ENCODE measurements at places on chromosomes 11 and 22.

DNA sequence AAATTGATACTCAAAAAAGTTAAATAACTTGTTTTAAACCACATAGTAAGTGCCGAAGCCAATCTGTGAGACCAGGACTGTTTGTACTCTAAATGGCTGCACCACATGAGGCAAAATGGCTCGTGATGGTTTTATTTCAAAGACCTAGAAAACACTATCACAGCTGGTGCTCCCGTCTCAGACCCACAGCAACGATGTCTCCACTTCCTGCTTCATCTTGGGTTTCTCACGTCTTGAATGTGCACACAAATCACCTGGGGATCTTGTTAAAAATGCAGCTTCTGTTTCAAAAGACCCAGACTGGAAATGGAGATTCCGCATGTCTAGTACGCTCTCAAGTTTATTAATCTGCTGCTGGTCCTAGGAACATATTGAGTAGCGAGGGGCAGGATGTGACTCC is 1.2 kb downstream of the CD3E start:
- DNase-seq, result no peak

DNA sequence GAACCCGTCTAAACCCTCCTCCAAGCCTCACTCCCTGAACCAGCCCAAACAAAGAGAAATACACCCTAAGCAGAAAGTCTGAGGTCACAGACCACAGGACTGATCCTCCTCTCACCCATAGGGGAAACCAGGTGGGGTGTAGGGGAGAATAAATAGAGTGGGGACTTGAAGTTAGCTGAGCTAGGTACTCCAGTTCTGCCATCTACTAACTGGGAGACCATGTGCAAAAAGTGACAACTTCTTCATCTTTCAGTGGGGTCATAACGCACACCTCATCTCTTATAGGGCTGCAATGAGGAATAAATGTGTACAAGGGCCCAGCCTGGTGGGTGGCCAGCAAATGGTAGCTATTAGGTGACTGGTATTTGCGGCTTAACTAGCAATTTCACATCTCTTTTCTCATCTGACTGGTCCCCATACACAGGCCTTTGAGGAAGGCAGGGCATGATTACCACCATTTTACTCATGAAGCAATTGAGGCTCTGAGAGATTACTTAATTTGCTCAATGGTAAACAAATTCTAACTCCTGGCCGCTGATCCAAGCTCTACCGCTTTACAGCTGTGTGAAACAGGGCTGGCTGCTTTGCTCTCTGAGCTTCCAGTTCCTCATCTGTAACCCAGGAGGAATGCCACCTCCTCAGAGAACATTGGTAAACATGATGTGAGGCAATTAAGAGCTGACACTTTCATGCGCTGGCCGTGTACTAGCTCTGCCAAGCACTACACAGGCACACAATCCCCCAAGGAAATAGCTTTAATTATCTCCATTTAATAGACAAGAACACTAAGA is 16.6 kb downstream of the TBC1D10A start:
- DNase-seq, result peak; percentile 67

DNA sequence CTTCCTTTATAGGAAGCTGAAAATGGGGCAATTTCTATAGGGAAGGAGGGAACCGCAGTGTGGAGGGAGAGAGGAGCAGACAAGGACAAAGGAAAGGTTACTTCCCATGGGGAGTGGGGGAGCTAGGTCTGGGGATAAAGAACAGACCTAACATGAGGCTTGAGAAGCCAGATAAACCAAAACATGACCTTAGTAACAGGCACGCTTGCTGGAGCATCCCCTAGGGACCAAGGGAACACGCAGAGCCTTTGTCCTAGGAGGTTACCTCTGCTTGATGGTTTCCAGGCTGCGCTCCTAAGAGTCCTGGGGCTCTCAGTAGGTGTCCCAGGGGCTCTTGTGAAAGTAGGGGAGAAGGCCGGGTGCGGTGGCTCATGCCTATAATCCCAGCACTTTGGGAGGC is 271.4 kb upstream of the NCAM1 start:
- no peak for DNase-seq

GRCh38 chr11:79321263-79321662 is 119.6 kb downstream of the TENM4 start:
- peak; percentile 5 for DNase-seq

- no peak for DNase-seq
Observed at GRCh38 chr22:47450876-47451475, 688.5 kb downstream of the TBC1D22A start.

GRCh38 chr11:96207459-96208449 is 135.2 kb downstream of the MAML2 start:
- no peak for DNase-seq

DNA sequence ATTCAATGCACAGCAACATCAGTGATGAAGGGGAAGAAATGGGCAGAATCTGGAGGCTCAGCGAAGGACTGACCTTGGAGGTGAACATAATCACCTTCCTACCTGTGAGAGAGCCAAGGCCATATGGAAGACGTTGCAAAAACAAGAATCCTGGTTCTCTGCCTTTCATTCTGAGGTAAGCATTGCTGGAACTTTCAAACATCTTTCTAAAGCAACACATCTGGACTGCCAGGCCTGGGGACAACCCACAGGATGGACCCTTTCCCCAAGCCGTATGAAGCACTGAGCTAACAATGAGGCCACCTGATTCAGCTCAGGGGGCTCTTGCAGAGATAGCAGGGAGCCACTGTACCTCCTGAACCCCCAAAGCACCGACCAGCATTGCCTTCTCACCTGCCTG is 70.5 kb downstream of the ETS1 start:
- no peak for DNase-seq

- peak; percentile 57 for DNase-seq
Observed at GRCh38 chr11:77602381-77603088, 12.8 kb downstream of the AQP11 start.

GRCh38 chr22:42528591-42529307 is 9.2 kb upstream of the RRP7A start:
- no peak for DNase-seq

GRCh38 chr22:19916941-19917340 is 24.6 kb upstream of the COMT start:
- DNase-seq, result no peak

GRCh38 chr11:86302092-86302793 is at the start of gene HIKESHI:
Gene HIKESHI (plus strand): TSS chr11:86302240. CDS start chr11:86302449, 209 bp downstream.
- DNase-seq, result peak; percentile 96

GRCh38 chr11:32432565-32432964 is 2.8 kb downstream of the WT1 start:
- DNase-seq, result no peak

DNA sequence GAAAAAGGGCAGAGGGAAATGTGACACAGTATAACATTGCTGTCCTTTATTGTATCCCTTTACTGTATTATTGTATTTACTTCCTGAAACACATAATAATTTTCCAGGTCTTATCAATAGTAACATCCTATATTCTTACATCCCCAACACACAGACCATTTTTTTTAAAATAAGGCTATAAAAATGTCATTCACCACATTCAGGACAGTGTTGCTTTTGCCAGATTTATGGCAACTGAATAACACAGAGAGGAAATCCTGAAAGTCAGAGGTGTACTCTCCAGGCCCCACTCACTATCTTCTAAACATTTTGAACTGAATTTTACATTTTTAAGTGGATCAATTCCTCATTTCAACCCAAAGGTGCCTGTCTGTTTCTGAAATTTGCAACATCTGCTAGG is 104.8 kb upstream of the MTMR2 start:
- no peak for DNase-seq

- peak; percentile 26 for DNase-seq
Observed at GRCh38 chr11:92269021-92269420, 44.4 kb downstream of the FAT3 start.

DNA sequence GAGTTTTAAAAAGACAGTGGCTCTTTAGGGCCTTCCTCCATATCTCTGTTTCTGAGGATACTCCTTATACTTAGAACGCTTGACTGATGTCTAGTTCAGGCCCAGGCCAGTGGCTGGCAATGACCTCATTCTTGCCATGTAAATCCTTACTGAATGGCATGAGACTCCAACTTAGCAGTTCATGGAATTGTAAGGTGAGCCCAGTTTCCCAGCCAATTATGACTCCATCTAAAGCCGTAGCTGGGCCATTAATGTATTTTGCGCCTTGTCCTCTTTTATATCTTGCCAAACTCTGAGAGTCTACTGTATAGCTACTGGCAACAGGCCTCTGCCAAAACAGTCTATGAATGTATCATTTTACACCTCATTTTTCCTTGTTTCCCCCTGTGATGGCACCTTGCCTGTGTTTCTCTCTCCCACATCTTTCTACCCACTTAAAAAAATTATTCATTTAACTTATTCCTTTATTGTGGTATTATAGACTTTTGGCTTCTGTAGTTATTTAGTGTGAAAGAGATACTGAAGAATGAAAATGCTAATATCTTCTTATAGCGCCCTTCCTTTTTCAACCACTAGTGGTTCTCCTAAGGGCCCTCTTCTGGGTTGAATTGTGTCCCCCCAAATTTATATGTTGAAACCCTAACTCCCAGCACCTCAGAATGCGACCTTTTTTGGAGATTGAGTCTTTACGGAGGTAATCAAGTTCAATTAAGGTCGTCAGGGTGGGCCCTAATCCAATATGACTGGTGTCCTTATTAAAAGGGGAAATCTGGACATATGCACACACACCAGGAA is 67.4 kb downstream of the ZNRF3 start:
- no peak for DNase-seq

DNA sequence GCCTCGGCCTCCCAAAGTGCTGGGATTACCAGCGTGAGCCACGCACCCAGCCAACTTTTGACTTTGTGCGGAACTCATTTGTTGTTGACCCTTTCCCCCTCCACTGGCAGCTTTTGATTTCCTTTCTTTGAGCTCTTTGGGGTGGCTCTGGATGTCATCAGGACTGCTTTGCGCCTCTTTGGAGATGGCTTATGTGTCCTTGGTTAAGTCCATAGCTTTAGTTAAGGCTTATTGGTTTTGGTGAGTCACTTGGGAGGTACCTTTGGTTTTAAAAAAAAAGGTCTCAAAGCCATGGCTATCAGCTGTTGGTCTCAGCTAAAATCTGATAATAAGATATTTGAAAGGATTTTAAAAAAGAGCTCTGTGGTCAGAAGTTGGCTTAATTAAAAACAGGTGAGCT is 5.1 kb upstream of the ARSA start:
- DNase-seq, result no peak

GRCh38 chr11:57399221-57399620 is 8.8 kb upstream of the PRG2 start:
- no peak for DNase-seq

DNA sequence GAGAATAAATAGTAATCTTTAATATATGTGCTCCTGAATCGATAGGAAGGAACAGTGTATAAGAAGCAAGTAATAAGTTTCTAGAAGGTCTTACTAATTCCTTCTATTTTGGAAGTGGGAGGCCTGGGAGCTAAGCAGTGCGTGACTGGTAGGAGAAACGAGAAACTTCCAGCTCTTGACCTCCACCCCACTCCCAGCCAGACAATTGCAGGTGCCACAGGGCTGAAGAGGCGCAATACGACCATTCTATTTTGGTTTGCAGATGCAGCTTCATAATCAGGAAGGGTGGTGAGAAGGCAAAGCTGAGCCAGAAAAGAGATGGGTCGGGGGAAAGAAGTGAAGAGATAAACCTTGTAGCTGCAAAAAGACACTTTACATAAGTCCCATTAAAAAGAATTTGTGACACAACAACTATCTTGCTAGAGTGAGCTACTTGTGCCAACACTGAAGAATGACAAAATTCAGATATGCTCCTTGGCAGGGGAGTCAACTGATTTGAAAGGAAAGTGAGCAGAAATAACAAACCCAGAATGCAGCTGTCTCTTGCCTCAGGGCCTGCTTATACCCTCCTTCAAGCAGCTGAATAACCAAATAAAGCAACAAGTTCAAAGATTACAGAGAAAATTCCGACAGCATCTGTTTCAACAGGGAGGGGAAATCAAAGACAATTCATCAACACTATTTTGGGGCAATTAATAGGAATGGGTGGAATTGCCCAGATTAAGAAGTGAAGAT is 35.1 kb downstream of the GRIA4 start:
- no peak for DNase-seq

DNA sequence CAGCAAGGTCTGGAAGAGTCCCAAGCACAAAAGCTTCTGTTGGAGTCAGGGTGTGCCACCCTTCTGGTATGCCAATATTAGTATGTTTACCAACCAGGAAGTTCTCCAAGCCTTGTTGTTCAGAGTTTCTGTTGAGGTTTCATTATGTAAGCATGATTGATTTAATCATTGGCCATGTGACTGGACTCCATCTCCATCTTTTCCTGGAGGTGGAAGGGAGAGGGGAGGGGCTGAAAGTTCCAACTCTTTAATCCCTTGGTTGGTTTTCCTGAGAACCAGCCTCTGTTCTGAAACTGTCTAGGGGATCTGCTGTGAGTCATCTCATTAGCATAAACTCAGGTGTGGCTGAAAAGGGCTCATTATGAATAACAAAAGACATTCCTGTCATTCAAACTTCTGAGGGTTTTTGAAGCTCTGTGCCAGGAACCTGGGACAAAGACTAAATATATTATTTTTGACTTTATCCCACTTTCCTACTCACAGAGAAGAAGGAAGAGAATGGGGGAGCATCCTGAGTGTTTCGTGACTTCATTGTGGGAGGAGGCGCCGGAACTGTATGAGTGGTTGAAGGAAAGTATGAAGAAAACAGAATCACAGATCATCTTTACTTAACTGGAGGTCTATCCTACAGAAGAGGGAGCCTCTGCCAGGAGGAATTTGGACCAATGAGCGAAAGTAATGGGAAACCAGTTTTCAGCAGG is 138.2 kb downstream of the NECTIN1 start:
- no peak for DNase-seq

- DNase-seq, result no peak
Observed at GRCh38 chr11:68014157-68014946, 4.2 kb downstream of the ALDH3B1 start.

- DNase-seq, result no peak
Observed at GRCh38 chr11:35390737-35391682, 28.3 kb downstream of the SLC1A2 start.

DNA sequence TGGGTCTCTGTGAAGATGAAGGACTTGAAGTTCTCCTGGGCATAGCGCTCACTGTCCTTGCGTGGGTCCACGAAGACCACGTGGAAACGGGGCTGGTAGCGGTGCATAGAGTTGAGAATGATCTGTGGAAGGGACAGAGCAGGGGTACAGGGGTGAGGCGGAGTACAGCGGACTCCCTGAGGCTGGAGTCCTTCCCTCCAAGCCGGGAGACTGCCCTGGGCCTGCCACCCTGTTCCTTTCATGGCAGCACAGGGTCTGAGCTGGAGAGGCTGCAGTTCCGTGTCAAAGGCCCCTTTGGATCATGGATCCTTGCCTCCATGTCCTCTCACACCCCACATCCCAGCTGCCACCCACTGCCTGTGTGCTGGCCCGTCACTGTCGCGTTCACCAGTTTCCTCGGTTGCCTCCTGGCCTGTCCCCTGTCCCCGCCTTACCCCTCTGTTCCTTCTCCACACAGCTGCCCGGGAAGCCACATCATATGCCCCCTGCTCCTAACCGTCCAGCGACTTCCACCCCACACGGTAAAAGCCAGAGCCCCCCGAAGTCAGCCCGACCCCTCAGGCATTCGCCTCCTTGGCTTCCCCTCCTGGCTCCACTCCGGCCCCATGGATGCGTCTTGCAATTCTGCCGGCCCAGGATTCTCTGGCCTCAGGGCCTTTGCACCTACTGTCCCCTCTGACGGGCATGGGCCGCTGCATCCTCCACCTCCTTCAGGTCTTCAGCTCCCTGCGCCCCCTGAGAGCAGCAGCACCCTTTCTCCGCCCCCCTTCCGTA is 3.4 kb upstream of the NUDT8 start:
- DNase-seq, result no peak

- no peak for DNase-seq
Observed at GRCh38 chr22:36052505-36052941, 23.9 kb upstream of the RBFOX2 start.
